Activated T-helper 2 cell treated with anti-CD3 and anti-CD28 coated beads, Interferon-gamma antibody, Interleukin-2, Interleukin-4, amounts not matched to agents 10 μg/mL and 5 μg/mL and 100 μg/mL, durations not matched to agents 14 hours and 24 hours and 36 hours (primary cell): ENCODE measurements at places on chromosomes 5 and 9. TPM values are rescaled to one million over a fixed set of nuclear protein-coding genes. Genes with fewer than 3 reads are reported as not detected.

DNA sequence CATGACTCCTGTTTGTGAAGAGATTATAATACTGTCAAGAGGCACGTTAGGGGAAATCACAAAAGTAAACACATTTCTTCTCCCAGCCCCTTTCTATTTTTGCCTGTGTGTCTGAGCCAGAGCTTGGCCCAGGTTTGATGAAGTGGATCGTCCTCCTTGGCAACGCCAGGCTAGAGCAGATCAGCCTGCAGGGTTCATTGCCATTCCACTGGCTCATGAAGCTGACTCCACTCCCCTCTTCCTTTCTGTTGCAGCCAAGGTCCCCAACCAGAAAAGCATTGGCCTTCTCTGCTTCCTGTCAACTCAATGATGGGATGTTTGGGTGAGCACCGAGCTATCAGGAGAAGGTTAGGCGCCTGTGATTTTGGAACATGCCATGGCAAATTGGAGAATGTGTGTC lies 3.3 kb downstream of the ADRB2 start:
- no peak overlapping the region for H3K4me3 ChIP-seq
- H3K36me3 ChIP-seq: no peaks in the 10 kb centered on the region
- peaks cover 18% of the 10 kb centered on the region for H3K4me1 ChIP-seq
- H3K27ac ChIP-seq: no peak overlapping the region

GRCh38 chr9:32463500-32464293 lies 62.3 kb downstream of the RIGI start:
- H3K4me1 ChIP-seq: peaks cover under 1% of the 10 kb centered on the region
- H3K4me3 ChIP-seq: no peak overlapping the region
- no peaks in the 10 kb centered on the region for H3K27me3 ChIP-seq
- H3K27ac ChIP-seq: no peak overlapping the region

- no peak overlapping the region for H3K27ac ChIP-seq
- no peak overlapping the region for H3K4me3 ChIP-seq
- no peaks in the 10 kb centered on the region for H3K36me3 ChIP-seq
- no peak for DNase-seq
Measured at GRCh38 chr5:111548992-111549649, 36.8 kb upstream of the STARD4 start.

DNA sequence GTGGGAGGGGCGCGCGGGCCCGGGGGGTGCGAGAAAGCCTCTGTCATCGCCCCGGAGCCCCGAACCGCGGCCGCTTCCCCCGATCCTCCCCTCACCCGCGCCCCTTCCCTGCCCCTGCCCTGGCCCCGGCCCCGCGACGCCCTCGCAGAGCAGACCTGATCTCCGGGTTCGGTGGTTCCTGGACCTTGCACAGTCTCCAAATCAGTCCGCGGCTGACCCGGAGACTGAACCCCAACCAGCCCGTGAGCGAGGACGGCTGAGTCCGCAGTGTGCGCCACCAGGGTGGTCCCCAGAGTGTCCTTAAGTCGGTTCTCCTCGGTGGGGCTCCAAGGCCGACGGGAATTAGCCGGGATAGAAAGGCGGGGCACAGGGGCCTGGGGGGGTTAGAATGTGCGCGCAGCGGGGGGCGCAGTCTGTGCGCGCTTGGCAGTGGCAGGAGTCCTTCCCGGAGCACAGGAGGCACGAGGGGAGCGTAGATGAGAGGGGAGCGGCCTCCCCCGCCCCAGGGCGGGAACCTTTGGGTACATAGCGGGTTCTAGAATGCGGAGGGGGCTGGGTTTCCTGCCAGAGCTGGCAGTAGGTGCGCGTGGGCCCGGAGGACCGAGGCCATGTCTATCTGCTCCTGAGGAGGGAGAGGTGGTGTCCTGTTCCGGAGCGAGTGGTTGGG lies 779 bp downstream of the PKN3 start:
- H3K27ac ChIP-seq: peak overlapping the region; percentile 70
- no peaks in the 10 kb centered on the region for H3K27me3 ChIP-seq
- H3K4me1 ChIP-seq: peaks cover 14% of the 10 kb centered on the region

- H3K27me3 ChIP-seq: peaks cover 18% of the 10 kb centered on the region
- no peak for DNase-seq
- no peak overlapping the region for H3K27ac ChIP-seq
- no peak overlapping the region for H3K4me3 ChIP-seq
- no peaks in the 10 kb centered on the region for H3K36me3 ChIP-seq
Measured at GRCh38 chr5:124663101-124663506, 83.3 kb downstream of the ZNF608 start.

DNA sequence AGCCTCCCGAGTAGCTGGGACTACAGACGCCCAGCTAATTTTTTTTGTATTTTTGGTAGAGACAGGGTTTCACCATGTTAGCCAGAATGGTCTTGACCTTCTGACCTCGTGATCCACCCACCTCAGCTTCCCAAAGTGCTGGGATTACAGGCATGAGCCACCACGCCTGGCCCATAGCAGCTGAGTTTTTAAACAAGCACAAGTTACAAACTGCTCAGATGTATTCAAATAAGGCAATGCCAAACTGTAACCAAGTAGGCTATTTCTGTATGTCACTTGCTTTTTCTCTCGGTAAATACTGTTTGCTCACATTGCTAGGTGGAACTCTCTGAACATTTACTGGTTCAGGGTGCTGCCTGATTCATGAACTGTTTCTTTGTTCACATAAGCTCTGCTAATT lies 799.3 kb upstream of the NUDT12 start:
- no peaks in the 10 kb centered on the region for H3K36me3 ChIP-seq
- no peak for DNase-seq
- no peaks in the 10 kb centered on the region for H3K27me3 ChIP-seq
- H3K4me3 ChIP-seq: no peak overlapping the region
- no peak overlapping the region for H3K27ac ChIP-seq

DNA sequence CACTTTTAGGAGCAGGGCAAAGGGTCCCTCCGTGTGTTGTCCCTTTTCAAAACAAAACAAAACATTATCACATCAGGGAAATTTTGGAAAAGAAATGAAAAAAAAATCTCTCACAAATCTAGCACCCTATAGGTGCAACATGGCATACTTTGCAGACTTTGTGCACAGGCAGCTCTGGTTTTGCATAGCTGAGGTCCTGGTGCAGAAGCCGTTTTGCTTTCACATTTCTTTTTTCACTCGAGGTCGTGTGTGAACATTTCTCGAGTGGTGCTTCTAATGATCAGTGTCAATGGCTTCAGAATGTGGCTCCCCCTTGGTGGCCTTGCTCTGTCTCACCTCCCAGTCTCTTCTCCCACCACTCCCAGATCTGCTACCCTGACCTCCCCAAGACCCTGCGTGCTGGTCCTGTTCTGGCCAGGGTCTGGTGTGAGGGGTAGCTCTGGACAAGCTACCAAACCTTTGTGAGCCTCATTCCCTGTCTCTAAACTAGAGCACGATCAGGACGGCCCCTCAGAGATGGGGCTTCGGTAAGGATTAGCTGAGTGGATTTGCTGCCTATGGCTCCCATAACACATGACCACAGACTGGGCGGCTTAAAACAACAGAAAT lies 258.0 kb downstream of the NSG2 start:
- H3K27me3 ChIP-seq: no peaks in the 10 kb centered on the region
- H3K36me3 ChIP-seq: no peaks in the 10 kb centered on the region
- no peaks in the 10 kb centered on the region for H3K4me1 ChIP-seq
- no peak overlapping the region for H3K27ac ChIP-seq

- no peaks in the 10 kb centered on the region for H3K4me1 ChIP-seq
- H3K27me3 ChIP-seq: peaks cover 1% of the 10 kb centered on the region
- no peak overlapping the region for H3K4me3 ChIP-seq
Measured at GRCh38 chr9:123697686-123698085, 232.2 kb downstream of the DENND1A start.

- no peak overlapping the region for H3K27ac ChIP-seq
- no peak overlapping the region for H3K4me3 ChIP-seq
- DNase-seq: no peak
Measured at GRCh38 chr9:33135470-33135958, 31.6 kb downstream of the B4GALT1 start.

GRCh38 chr9:24817756-24818155 lies 272.1 kb upstream of the IZUMO3 start:
- no peaks in the 10 kb centered on the region for H3K4me1 ChIP-seq
- H3K36me3 ChIP-seq: no peaks in the 10 kb centered on the region
- H3K27ac ChIP-seq: no peak overlapping the region
- H3K27me3 ChIP-seq: no peaks in the 10 kb centered on the region
- no peak for DNase-seq

Gene IFNB1
- not detected in 2 replicates for total RNA-seq

Gene DOCK8
- 113 and 123 TPM in 2 replicates for total RNA-seq

Gene PCDHA7
- total RNA-seq: not detected in 2 replicates

Gene PAPPA
- not detected in 2 replicates for total RNA-seq

Gene KIF27
- total RNA-seq: 2.3 and 2.7 TPM in 2 replicates

Gene MARCOL
- not detected in 2 replicates for total RNA-seq
